ENCODE measurements at places on chromosomes 6 and 20.

- DNase-seq = no peak
Measured at GRCh38 chr20:36175475-36175995, 21.0 kb downstream of the EPB41L1 start.

DNA sequence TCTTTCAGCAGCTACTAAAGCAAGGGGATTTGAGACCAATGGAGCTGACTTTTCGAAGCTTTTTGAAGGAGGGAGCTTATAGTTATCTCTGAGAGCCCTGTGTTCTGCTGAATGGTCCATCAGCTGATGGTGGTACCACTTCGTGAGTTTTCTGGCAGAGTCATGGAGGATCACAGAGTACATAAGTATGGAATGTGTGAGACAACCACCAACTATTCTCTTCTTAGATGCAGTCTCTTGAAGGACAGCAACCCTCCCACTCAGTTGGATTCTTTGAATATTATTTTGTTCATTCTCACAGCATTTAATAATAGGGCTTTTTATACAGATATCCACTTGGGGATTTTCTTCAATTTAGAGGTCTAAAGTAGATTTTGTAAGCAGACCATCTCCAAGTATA lies 75.3 kb downstream of the ELOVL2 start:
- no peak for DNase-seq

- DNase-seq = no peak
Measured at GRCh38 chr6:165986914-165987482, 180.7 kb downstream of the TBXT start.

DNA sequence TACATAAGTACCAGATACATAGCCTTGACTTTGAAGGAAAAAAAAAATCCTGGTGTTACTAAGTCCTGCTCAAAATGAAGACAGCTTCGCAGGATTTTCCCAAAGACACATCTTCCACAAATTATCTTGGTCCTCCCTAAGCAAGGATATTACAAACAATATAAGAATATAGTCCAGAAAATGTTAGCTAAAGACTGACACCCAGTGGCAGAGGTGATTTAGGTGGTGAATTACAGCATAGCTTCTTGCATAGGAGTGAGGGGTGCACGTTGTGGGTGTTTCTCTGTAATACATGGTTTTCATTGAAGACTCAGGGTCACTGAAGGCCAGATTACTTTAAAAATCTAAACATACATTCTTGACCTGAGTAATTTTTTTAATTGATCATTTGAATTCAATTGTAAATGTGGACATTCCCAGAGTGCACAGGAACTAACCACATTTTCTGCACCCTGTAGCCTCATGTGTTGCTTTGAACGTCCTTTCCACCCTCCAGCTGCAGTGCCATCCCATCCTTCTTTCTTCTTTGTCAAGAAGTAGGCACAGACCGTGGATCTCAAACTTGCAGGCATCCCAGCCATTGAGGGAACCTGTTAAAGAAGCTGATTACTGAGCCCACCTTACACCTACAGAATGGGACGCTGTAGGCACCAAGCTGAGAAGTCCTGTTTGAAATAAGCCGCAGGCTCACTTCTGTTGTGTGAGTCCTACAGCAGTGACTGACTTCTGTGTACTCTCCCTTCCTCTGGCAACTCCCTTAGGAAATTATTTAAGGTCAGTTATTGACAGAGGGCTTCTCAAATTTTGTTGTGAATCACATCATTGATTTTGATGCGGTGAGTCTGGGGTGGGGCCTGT lies 102.6 kb downstream of the PERP start:
- DNase-seq = no peak

- DNase-seq = no peak
Measured at GRCh38 chr6:139919107-139920026, 544.9 kb upstream of the CITED2 start.

- no peak for DNase-seq
Measured at GRCh38 chr20:35312318-35312717, 20.1 kb upstream of the FAM83C start.

DNA sequence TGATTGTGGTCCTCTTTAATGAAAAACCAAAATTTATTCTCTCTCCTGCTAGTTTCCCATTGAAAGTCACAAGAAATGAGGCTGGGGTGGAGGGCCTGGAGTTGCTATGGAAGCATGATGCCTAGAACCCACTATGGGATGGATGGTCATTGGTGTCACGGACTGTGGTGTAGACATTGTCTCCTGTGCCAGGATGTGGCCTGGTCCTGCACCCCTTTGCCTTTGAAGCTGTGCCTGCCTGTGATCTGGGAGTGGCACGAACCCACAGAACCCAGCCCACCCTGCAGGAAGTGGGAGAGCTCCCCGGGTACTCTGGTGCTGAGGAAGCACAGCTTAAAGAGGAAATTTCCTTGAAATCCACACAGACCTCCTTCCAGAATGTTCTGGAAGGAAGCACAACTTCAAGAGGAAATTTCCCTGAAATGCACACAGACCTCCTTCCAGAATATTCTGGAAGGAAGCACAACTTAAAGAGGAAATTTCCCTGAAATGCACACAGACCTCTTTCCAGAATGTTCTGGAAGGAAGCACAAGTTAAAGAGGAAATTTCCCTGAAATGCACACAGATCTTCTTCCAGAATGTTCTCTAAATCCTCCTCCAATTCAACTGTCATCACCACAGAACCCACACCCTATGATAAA lies 105.6 kb downstream of the CDH26 start:
- no peak for DNase-seq

GRCh38 chr6:129279343-129280292 lies 396.7 kb downstream of the LAMA2 start:
- no peak for DNase-seq

GRCh38 chr6:94658929-94659328 lies 918.4 kb upstream of the MANEA start:
- DNase-seq = no peak

DNA sequence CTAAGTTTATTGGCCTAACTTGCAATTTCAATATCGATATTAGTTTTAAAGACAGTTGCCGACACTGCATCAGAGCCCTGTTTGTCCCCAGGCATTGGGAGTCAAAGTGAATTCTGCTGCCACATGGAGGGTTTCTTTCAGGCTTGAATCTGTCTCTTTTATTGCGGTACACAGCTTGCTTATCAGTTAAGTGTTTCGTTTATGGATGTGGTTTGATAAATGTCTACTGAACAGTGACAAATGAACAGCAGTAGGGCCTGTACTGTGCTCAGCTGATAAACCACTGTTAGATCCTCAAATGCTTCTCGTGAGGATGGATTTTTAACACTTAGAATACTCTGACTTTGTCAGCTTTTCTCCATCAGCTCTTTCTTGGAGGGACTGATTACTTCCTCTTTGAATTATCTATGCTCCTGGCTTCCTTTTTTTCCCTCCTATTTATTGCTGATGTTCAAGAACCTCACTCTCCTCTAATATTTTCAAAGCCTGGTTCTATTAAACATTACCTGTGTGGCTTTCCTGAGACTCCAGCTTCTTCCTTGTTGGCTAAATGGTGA lies 240.8 kb downstream of the PLCB1 start:
- no peak for DNase-seq

GRCh38 chr20:57713505-57713903 lies 3.7 kb upstream of the PMEPA1 start:
- DNase-seq = no peak

GRCh38 chr6:165439928-165440554 lies 130.6 kb upstream of the C6orf118 start:
- DNase-seq = no peak

GRCh38 chr6:14369717-14370116 lies 252.1 kb downstream of the CD83 start:
- no peak for DNase-seq

GRCh38 chr20:23585808-23586734 lies 17.8 kb upstream of the CST9L start:
- DNase-seq = peak; percentile 65

GRCh38 chr20:49811825-49812506 lies 662 bp upstream of the SLC9A8 start:
- DNase-seq = no peak

- DNase-seq = no peak
Measured at GRCh38 chr6:42147138-42147562, 4.7 kb upstream of the C6orf132 start.

DNA sequence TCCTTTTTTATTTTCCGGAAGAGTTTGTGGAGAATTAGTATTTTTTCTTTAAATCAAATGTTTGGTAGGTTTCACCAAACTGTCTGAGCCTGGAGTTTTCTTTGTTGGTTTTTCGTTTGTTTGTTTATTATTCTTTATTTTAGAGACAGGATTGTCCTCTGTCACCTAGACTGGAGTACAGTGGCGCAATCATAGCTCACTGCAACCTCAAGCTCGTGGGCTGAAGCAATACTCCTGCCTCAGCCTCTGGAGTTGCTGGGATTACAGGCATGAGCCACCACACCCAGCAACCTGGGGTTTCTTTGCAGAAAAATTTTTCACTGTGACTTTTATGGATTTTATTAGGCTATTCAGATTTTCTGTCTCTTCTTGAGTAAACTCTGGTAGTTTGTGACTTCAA lies 120.2 kb upstream of the LOC128125822 start:
- DNase-seq = no peak

GRCh38 chr6:70860920-70861319 lies 95.9 kb downstream of the B3GAT2 start:
- DNase-seq = no peak

DNA sequence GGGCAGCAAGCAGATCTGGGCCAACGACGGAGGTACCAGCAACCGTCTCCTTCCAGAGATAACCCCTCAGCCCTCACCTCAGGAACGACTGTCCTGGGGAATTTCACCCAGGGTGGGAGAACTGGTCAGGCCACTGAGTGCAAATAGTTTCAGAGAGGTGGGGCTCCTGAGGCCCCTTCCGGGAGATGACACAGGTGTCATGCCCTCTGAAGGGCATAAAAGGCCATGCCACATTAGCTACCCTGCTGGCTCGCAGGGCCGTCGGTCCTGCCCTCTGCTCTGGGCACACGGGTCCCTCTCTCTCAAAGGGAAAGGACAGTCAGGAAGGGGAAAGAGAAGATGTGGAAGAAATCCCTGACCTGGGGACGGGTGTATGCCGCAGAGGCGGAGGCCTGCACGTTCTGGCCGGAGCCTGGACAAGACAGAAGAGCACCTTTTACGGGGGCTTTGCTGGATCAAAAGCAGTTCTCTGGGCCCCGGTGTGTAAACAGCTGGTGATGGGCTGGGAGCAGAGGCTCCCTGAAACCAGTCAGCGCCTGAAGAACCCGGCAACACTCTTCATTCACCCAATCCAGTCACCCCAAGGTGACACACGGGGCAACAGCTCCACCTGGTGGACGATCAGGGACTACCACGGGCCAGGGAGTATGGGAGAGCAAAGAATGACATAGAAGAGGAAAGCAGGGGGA lies 6.4 kb upstream of the TAF8 start:
- DNase-seq = peak; percentile 95

DNA sequence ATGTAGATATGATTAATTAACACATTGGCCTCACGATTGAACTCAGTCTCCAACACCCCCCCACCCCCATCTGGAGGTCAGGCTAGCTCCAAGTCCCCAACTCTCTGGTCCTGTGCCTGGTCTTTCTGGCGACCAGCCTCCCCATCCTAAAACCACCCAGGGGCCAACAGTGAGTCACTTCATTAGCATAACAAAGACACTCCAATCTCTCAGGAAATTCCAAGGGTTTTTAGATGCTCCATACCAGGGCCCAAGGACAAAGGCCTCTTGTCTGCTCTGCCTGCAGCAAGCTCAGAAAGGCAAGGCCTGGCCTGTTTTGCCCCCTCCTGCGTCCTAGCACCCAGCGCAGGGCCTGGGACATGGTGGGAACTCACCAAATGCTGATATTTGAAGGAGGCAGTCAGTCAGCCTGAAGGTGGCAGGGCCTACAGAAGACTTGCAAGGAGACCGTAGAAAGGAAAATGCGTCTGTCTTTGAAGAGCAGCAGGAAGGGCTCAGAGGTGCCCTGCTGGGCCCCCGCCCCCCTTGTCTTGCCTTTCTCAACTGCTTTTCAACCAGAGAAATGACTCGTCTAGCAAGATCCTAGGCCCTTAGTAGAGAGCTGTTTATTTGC lies 184.7 kb downstream of the CDH4 start:
- DNase-seq = peak; percentile 43

GRCh38 chr6:5335020-5335419 lies 73.7 kb downstream of the FARS2 start:
- DNase-seq = no peak

DNA sequence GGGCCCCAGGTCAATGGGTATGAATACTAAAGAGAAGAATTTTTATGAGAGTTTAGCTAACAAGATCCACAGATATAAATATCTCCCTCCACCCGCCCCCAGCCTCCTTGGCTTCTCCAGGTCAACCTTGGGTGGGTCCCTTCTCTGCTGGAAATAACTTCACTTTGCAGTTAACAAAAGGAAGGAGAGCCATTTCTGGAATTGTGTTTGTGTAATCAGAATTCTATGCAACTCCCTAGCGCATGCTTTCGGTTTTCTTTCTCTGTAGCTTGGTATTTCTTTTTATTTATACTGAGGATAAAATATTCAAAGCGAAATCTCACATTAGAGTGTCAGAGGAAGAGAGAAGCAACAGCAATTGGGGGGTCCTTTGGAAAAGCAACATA lies 27.1 kb downstream of the RIPOR2 start:
- DNase-seq = no peak

GRCh38 chr6:111747396-111747795 lies 125.9 kb downstream of the FYN start:
- no peak for DNase-seq

GRCh38 chr6:137705160-137706082 lies 161.6 kb upstream of the TNFAIP3 start:
- peak; percentile 82 for DNase-seq

GRCh38 chr6:44386929-44387345 lies 569 bp upstream of the CDC5L start:
- DNase-seq = no peak

- DNase-seq = no peak
Measured at GRCh38 chr20:5745416-5746030, 4.7 kb upstream of the SHLD1 start.

DNA sequence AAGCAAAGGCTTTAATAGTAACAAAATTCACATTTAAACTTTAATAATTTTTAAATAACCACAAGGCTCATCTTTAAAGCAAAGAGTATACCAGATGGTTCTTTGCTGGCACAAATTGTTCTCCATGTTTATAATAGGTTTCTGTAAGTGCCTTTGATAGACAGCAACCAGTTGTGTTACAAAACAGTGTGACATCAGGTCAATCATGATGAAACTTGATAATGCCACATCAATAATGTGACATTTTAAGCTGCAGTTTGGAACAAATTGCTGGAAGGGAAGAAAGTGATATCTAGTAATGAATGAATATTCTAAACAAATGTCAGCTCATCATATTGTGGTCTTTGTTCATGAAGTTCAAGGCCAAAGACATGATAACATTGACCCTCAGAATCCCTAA lies 87.5 kb upstream of the MEI4 start:
- DNase-seq = no peak

Data from cardiac septum (tissue), 1 donor.